ENCODE measurements at places on chromosomes 12 and 14. TPM values are rescaled to one million over a fixed set of nuclear protein-coding genes. Genes with fewer than 3 reads are reported as not detected.
A peak's percentile ranks its signal among the peaks of the same experiment; 100 is the strongest.

GRCh38 chr14:75427482-75428229 is at the start of gene JDP2:
TSS of gene JDP2 (plus strand) at chr14:75428022. CDS start at chr14:75437921, 9,899 bp downstream.
- peak; percentile 41 for ATAC-seq

DNA sequence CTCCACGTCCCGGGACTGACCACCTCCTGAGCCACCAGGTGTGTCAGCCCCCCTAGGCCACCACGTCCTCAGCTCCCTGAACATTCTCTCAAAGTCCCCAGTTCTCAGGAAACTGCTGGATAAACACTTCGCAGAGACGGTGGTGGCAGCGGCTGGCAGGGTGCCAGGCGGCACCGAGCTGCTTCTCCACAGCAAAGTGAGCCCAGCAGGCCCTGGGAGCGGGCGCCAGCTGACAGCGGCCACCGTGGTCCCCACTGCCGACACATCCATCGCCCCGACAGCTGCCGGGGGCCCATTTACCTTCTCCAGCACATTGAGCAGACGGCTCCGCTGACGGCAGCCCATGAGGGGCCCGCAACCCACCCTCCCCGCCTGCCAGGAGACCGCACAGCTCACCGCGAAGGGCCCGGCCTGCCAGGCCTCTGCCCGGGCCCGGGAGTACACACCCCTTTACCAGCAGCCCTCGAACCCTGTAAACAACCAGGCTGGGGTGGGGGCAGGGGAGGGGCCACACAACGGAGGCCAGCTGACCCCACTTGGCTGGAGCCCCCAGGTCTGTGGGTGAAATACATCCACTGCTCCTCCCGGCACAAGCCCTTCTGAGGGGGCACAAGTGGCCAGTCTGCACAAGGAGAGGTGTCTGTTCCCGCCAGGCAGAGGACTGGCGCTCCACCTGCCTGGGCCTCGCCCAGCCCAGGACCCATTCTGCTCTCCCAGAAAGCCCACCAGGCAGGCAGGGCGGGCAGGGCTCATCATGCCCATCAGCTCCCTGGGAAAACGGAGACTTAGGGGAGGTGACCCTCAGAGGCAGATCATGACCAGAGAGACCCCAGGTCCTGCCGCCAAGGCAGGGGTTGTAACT is 10.5 kb downstream of the AKT1 start:
- no peak for ATAC-seq

- ATAC-seq, result no peak
These were observed 6.1 kb downstream of the ATP2B1 start for GRCh38 chr12:89702503-89702902.

- peak; percentile 63 for ATAC-seq
These were observed 79.1 kb upstream of the EEA1 start for GRCh38 chr12:93008044-93008778.

- ATAC-seq, result no peak
These were observed 213.9 kb downstream of the TBX5 start for GRCh38 chr12:114192013-114192412.

DNA sequence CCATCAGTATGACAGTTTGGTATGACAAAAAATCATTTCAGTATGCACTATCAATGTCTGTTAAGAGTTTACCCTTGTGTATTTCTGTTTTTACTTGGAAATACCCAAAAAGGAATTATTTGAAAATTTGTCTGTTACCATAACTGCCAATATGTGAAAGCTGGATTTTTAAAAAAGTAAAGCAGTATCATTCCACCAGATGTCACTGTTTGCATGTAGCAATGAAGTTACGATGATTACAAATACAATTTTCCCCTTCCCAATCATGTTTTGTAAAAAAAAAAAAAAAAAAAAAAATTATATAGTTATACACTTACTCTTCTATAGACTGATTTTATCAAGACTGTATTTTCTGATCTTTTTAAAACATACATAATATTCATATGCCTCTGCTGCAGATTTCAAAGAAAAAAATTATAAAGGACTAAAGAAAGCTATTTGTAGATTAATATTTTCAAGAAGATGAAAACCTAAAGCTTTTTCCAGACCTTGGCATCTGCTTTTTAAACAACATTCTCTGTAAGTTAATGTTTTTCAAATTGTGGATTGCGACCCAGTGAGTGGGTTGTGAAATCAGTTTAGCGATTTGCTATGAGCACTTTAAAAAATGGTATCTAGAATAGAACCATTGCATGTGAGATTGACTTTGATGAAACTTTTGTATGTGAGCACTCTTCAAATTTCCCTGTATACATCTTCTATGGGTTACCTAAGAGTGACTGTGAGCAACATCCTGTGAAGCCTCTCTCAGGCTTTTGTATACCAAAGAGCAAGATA is 114.2 kb downstream of the TTC6 start:
- ATAC-seq, result no peak

DNA sequence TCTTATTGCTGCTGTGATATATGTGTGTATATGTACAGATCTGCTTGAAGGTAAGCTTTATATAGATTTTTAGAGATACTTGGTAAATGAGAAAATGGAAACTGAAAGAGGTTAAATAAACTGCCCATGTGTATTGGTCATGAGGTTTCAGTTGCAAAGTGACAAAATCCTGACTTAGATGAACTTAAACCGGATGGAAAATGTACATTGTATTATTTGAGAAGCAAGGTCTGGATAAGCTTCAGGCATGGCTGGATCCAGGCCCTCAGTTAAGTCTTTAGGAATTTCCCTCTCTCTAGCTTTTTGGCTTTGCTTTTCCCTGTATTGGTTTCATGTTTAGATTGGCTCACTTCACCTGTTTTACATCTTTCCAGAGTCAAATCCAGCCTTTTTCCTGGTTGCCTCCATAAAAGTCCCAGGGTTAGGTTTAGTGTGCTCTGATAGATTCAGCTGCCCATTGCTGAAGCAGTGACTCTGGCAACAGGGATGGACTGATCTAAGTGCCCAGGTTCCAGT is 21.0 kb upstream of the MAP1LC3B2 start:
- ATAC-seq, result peak; percentile 74

DNA sequence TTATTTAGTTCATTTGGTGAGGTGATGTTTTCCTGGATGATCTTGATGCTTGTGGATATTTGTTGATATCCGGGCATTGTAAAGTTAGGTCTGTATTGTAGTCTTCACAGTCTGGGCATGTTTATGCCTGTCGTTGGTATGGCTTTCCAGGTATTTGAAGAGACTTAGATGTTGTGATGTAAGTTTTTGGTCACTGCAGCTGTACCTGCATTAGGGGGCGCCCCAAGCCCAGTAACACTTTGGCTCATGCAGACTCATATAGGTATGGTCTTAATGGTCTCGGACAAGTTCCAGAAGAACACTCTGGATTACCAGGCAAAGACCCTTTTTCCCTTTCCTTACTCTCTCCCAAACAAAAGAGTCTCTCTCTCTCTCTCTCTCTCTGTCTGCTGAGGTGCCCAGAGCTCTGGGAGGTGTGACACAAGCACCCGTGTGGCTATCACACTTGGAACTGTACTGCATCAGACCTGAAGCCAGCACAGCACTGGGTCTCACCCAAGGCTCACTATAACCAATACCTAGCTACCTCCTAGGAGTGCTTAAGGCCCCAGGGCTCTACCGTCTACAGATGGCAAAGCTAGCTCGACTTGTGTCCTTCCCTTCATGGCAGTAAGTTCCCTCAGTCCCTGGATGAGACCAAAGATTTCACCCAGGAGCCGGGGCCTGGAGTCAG is 425.8 kb upstream of the ATXN7L3B start:
- peak; percentile 14 for ATAC-seq

GRCh38 chr14:73754911-73755360 is 40.8 kb upstream of the PNMA1 start:
- ATAC-seq, result no peak

Gene KLRB1
- total RNA-seq, result 11.6 TPM

Gene TEX52
- total RNA-seq, result 0.35 TPM

Gene GYS2
- not detected for total RNA-seq

Gene CCNT1
- 64.6 TPM for total RNA-seq

Gene TTC9
- total RNA-seq, result 4.7 TPM
